Activated naive CD4-positive, alpha-beta T cell treated with anti-CD3 and anti-CD28 coated beads, Interleukin-2, amount 10 ng/mL, durations not matched to agents 7 days and 5 days (primary cell): ENCODE measurements at places on chromosomes 1 and 21.

GRCh38 chr1:110872745-110873720 lies at the start of gene CD53:
Gene CD53, plus strand, starts transcription at chr1:110873148. Its CDS starts 18,261 bp downstream, at chr1:110891409.
- peak within 1 kb of the TSS; percentile 93 for H3K4me3 ChIP-seq
- no peaks in the 10 kb centered on the region for H3K27me3 ChIP-seq
- peaks cover 46% of the 10 kb centered on the region for H3K36me3 ChIP-seq
- peak; percentile 67 for DNase-seq

DNA sequence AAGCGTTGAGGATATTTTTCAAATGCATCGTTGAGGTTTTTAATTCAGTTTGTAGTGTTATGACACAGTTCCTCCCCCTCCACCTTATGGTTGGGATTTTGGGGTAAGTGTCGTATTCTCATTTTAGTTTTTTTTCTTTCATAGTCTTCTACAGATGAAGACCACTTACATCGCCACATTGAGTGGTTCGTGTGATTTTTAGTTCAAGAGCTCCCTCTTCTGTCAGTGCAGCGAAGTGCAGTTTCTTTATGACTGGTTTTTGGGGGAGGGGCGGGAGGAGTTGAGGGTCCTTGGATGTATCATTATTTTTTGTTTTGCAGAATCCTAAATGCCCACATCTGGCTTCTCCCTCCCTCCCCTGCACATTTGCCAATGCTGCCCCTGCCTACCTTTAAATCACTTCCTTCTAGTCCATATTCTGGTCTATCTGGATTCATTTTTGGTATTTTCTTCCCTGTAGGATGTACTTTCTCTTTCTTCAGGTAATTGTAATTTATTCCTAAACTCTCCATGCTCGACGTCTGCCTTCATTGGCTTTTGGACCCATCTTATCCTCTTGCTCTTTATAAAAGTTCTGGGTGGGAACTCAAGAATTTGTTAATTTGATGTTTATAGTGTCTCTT lies 433.1 kb downstream of the CAMTA1 start:
- peak; percentile 48 for DNase-seq
- H3K4me3 ChIP-seq = no peak overlapping the region
- H3K27ac ChIP-seq = no peak overlapping the region
- H3K27me3 ChIP-seq = peaks cover 5% of the 10 kb centered on the region

DNA sequence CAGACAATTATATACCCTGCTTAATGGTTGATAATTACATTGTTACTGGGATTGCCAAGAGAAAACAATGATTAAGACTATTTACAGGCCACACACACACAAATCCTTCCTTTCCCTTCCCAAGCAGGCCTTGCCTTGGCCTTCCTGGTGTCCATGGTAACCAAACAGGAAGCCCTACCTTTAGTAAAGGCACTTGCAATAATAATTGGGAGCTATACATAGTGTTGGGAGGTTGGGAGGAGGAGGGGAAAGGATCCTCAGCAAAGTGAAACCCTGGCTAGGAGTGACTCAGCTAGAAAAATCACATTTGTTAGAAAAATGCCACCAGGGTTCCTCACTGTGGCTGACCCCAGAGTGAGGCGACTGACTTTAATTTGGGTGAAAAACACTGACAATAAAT lies 122.3 kb upstream of the ADAR start:
- peaks cover 51% of the 10 kb centered on the region for H3K27me3 ChIP-seq
- H3K36me3 ChIP-seq = no peaks in the 10 kb centered on the region
- DNase-seq = no peak
- peaks cover 42% of the 10 kb centered on the region for H3K4me1 ChIP-seq
- no peak overlapping the region for H3K27ac ChIP-seq

DNA sequence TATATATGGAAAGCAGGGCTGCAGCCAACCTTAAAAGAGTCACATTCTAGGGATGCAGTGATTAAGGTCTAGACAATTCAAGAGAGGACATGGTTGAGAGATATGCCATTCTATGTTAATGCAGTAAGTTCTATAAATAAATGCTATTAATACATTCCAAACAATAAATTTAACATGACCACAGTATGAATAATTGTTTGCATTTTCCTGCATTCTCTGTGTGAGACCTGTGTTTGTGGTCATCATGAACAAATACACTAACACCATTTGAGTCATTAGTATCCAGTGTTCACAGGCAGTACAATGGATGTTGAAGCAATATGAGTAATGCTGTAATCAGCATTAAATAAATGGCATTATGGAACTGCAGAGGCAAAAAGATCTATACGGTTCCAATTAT lies 5.5 kb upstream of the ZRANB2 start:
- H3K4me1 ChIP-seq = peaks cover 8% of the 10 kb centered on the region
- DNase-seq = no peak
- H3K4me3 ChIP-seq = no peak overlapping the region
- peaks cover 13% of the 10 kb centered on the region for H3K27me3 ChIP-seq

DNA sequence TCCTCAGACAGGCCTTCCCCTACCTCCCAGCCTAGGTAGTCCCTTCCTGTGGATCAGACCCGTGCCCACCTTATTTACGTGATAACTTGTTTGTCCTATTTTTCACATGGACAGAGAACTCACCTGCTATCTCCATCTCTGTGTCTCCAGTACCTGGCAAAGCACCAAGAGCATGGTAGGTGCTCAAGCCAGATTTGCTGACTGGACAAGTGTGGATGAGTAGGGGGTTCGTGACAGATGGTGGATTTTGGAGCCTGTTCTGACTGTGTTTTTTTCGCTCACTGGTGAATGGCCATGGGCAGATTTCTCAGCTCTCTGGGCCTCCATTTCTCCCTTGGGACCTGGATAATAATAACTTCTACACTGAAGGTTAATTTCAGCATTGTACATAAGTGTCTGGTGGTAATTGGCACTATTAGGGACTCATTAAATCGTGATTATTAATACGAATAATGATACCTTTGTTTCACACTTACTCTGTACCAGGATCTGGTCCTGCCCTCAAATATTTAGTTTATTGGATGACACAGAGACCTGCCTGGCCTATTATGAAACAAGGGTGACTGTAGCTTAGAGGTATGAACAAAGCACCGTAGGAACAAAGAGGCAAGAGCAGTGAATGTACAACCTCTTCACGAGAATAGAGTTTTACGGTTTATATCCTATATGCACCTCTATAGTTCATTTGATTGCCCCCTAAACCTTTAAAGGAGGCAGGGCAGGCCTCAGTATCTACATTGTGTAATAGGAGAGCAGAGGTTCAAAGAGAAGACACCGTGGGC lies 24.5 kb upstream of the SLC26A9 start:
- DNase-seq = no peak
- no peaks in the 10 kb centered on the region for H3K4me1 ChIP-seq
- H3K36me3 ChIP-seq = no peaks in the 10 kb centered on the region
- H3K4me3 ChIP-seq = no peak overlapping the region
- peaks cover 26% of the 10 kb centered on the region for H3K27me3 ChIP-seq
- no peak overlapping the region for H3K27ac ChIP-seq

- H3K36me3 ChIP-seq = no peaks in the 10 kb centered on the region
- peak overlapping the region; percentile 16 for H3K4me3 ChIP-seq
- no peak for DNase-seq
- H3K27me3 ChIP-seq = peaks cover 85% of the 10 kb centered on the region
- peaks cover 11% of the 10 kb centered on the region for H3K4me1 ChIP-seq
These were observed 574 bp downstream of the IGSF9 start for GRCh38 chr1:159944623-159945455.

GRCh38 chr1:1157914-1158710 lies 15.6 kb upstream of the TTLL10 start:
- H3K27me3 ChIP-seq = peaks cover 23% of the 10 kb centered on the region
- no peak overlapping the region for H3K4me3 ChIP-seq
- H3K27ac ChIP-seq = no peak overlapping the region
- peaks cover 1% of the 10 kb centered on the region for H3K36me3 ChIP-seq
- H3K4me1 ChIP-seq = peaks cover 3% of the 10 kb centered on the region
- peak; percentile 56 for DNase-seq

GRCh38 chr1:100077531-100077930 lies 55.2 kb downstream of the SASS6 start:
- peaks cover 38% of the 10 kb centered on the region for H3K36me3 ChIP-seq
- H3K4me1 ChIP-seq = no peaks in the 10 kb centered on the region
- H3K27me3 ChIP-seq = no peaks in the 10 kb centered on the region

GRCh38 chr1:117587499-117588356 lies 18.1 kb upstream of the TENT5C start:
- H3K4me3 ChIP-seq = no peak overlapping the region
- no peaks in the 10 kb centered on the region for H3K36me3 ChIP-seq

- H3K4me3 ChIP-seq = no peak overlapping the region
- H3K27me3 ChIP-seq = peaks cover 16% of the 10 kb centered on the region
- DNase-seq = no peak
- no peaks in the 10 kb centered on the region for H3K4me1 ChIP-seq
These were observed 10.6 kb upstream of the MYSM1 start for GRCh38 chr1:58710190-58711085.

DNA sequence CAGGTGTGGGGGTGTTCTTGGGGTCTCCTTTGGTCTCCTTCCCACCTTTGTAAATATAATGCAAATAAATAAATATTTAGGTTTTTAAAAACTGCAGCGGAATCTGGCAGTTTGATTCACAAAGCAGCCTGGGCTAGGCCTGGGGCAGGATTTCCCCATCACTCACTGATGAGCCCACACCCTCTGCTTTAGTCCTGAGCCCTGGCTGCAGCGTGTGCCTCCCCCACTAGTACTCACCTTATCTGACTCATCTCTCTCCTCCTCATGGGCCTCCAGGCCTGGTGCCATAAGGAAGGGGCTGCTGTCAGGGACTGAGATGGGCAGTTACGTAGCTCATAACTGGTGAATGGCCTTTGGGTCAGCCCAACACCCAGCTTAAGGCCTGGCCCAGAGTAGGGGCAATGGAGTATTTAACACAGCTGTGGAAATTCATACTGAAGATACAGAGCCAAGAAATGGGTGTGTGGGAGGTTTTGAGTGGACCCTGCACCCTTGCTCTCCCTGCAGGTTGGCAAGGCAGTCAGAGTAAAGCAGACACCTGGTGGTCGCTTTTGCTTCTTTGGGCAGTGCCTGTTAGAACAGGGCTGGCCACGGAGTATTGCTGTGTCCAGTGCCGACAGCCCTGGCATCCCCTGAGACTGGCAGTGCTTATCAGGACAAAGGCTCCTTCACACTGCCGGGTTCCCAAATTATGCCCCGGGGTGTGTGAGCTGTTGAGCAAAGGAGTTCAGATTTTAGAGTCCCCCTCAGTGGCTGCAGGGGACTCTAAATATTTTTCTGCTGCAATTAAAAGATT lies 39.7 kb downstream of the AZIN2 start:
- peaks cover 12% of the 10 kb centered on the region for H3K36me3 ChIP-seq
- peaks cover 12% of the 10 kb centered on the region for H3K27me3 ChIP-seq
- DNase-seq = no peak
- no peak overlapping the region for H3K4me3 ChIP-seq
- peaks cover 8% of the 10 kb centered on the region for H3K4me1 ChIP-seq

DNA sequence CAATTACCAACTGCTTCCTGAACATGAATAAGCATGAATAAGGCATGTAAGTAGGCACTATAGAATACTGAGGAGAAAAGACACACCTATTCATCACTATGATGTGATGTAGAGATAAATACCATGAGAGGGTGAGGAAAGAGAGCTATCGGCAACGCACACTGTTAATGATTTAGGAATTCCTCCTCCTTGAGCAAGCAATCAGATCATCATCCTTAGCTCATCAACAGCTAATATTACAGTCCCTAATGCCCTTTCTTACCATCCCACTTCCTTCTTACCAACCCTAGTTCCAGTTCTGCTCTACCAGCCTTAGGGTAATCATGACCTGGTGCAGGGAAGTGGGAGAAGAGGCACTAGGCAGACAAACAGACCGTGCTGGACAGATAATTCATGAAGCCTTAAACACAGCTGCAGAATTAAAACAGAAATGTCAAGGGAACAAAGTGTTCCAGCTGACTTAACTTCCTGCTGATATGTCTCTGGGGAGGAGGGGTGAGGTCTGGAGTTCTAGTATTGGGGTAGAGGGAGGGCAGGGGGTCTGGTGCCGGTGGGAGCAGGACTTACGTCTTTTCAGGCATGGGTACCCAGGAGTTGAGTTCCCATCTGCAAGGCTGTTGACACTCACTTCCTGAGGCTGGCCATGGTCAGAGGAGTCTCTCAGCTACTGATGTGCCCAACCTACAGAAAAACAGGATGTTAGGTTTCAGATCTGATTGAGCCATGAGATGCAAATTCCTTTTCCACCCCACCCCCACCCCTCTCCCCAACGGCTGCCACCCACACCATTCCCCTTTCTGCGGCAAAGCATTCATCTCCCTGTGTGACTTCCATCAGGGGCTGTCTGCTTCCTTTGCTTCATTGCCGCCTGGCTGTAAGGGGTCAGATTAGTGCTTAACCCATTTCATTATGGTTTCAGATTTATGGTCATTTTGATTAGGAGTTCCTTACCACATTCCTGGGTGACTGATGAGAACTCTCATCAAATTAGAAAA lies 12.6 kb upstream of the RCSD1 start:
- H3K4me1 ChIP-seq = peaks cover 71% of the 10 kb centered on the region
- H3K36me3 ChIP-seq = peaks cover 14% of the 10 kb centered on the region
- DNase-seq = peak; percentile 46
- H3K4me3 ChIP-seq = peak overlapping the region; percentile 75
- peak overlapping the region; percentile 95 for H3K27ac ChIP-seq
- no peaks in the 10 kb centered on the region for H3K27me3 ChIP-seq

DNA sequence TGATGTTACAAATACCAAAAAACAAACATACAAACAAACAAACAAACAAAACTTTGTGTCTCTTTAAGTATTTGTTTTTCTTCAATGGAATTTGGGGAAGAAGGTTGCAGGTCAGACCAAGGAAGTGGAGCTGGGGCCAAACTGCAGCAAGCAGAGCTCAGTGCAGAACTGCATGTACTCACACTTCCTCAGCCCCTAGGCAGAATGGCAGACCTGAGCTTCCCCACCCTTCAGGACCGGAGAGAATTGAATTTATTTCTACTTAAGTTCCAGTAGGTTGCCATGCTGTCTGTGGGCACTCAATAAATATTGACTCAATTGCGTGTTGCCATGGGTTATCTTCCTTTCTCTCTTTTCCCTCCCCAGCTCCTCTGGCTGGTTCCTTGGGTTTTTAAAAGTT lies 173.6 kb downstream of the PTGER3 start:
- no peak for DNase-seq
- no peak overlapping the region for H3K4me3 ChIP-seq
- H3K27me3 ChIP-seq = no peaks in the 10 kb centered on the region
- H3K27ac ChIP-seq = no peak overlapping the region

- no peak for DNase-seq
- no peaks in the 10 kb centered on the region for H3K4me1 ChIP-seq
These were observed 47.9 kb upstream of the NUF2 start for GRCh38 chr1:163273766-163274441.

DNA sequence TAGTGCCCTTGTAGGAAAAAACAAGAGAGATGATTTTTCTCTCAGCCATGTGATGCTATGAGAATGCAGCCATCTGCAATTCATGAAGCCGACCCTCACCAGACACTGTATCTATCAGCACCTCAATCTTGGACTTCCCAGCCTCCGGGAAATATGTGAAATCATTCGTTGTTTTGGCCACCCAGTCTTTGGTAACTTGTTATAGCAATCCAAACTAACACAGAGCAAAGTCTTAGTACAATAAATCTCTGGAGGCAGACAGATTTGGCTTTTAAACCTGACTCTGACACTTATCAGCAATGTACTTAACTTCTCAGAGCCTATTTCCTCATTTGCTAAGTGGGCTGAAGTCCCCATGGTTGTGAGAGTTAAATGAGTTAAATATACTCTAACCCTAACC lies 5.1 kb upstream of the MED18 start:
- no peak for DNase-seq
- no peak overlapping the region for H3K4me3 ChIP-seq
- H3K36me3 ChIP-seq = no peaks in the 10 kb centered on the region
- no peak overlapping the region for H3K27ac ChIP-seq
- peaks cover 7% of the 10 kb centered on the region for H3K4me1 ChIP-seq
- peaks cover 5% of the 10 kb centered on the region for H3K27me3 ChIP-seq
